Activated CD4-positive, alpha-beta T cell treated with anti-CD3 and anti-CD28 coated beads, Interleukin-2, Interleukin-4, amounts not matched to agents 100 ng/mL and 50 ng/mL, durations not matched to agents 16 hours and 8 hours (primary cell): ENCODE measurements at places on chromosomes 2 and 18.
A peak's percentile ranks its signal among the peaks of the same experiment; 100 is the strongest.

DNA sequence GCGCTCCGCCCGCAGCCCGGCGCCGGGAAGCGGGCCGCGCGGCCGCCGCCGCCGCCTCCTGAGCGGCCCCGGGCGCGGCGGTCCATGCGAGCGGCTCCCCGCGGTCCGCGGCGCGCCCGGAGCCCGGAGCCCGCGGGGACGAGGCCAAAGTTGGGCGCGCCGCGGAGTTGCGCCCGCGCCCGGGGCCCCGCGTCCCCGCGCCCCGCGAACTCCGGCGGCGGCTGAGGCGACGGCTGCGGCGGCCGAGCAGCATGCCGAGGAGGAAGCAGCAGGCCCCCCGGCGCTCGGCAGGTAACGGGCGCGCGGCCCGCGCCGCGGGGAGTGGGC lies 992 bp downstream of the TSHZ1 start:
- DNase-seq = no peak

GRCh38 chr2:137178951-137179377 lies 413.6 kb downstream of the THSD7B start:
- DNase-seq = no peak

DNA sequence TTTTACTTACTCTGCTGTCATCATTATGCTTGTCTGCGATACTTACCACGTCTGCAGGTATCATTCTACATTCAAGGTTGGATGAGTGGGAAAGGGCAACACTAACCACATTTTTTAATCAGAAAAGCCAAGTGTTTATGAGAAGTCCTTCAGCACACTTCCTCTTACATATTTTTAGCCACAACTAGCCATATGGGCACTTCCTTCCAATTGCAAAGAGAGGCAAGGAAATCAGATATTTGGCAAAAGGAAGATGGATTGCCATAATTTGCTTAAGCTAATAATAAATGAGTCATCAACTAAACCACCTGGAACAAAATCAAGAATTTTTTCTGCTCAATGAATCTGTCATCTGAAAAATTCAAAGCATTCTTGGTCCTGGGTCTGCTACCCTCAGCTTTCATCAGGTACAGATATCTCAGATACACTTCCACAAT lies 16.7 kb upstream of the MRO start:
- no peak for DNase-seq

DNA sequence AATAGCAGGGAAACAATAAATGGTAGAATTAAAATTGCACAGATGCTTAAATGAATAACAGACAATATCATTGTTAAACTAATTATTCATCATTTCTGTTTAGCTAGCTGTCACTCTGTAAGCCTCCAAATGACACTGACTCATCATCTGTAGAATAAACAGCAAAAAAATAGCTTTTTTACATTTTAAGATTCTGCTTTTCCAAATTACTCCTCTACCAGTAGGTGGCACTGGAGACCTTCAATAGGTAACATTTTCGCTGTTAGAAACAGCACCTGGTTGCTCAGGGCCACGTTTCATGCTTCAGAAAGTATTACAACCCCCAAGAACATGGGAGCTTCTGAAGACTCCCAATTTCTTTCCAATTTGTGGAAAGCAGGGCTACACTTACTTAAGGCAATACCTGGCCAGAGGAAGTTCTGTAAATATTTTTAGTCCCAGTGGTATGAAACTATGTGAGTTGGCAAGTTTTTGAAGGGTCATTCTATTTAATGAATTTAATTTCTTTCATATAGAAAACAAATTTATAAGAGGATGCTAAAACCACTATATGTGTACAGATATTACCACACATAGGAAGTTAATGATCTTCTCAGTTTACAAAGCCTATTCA lies 45.4 kb downstream of the TTN start:
- DNase-seq = peak; percentile 55

DNA sequence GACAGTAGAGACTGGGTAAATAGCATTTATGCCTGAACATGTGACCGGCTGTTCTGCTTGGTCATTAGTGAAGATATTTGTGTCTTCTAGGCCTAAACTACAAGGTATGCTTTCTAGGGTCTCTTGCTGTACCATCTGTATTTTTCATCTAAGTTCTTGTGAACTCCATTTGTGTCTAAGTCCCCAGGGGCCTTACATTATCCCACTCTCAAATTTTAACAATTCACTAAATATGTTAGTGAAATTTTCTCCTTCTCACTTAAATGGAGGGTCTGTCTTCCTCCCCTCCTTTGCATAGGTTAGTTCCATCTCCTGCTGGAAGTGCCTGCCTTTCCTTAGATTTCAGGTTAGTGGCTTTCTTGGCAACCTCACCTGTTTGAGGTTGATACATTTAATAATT lies 382.6 kb downstream of the RAD51AP2 start:
- no peak for DNase-seq

DNA sequence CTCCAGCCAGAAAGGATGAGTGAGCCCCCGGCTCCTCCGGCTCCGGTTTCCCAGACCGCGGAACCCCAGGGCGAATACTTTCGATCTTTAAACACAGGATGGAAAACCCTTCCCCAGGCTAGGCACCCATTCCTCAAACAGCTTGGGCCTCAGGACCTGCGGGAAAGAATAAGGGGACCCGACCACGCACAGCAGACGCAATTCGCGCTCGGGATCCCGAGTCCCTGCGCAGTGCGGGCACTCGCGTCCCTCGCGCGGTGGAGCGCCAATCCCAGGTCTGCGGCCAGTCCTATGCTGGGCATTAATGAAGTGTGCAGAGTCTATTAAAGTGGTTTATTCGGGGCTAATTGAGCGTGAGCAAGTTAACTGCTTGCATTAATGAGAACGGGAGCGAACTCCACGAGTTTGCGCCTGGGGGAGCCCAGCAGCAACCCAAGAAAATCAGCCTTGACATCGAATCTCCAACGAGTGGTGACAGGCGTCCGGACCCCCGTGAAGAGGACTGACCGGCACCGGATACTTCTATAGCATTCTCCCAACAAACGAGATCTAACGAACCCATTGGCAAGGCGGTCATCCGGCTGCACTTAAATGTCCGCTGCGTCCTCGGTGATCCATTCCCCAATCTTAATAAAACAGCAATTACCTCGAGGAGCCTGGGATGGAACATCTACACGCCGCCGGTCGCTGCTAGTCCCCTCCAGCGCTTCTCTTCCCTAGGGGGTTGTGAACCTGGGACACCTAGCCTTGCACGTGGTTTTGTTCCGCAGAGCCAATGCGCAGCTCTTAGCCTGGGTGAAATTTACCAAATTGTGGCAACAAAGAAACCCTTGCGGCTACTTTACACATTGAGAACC lies 1.6 kb downstream of the OSR1 start:
- no peak for DNase-seq

DNA sequence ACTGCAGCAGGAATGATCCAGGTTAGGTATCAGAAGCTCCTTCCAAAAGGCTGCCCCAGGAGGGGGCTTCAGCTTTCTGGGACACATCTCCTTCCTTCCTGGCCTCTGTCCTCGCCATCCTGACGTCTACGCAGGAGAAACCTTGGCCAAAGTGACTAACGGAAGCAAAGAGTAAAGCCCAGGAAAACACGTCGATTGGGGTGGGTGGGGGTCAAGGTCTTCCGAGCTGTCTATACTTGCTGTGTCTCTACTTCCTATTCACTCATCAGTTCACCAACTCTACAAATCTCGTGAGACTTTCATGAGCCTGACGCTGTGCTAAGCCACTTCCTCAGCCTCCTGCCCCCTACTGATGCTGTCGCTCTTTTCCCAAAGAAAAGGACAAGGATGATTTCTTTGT lies 212.6 kb downstream of the TNS1 start:
- peak; percentile 4 for DNase-seq

DNA sequence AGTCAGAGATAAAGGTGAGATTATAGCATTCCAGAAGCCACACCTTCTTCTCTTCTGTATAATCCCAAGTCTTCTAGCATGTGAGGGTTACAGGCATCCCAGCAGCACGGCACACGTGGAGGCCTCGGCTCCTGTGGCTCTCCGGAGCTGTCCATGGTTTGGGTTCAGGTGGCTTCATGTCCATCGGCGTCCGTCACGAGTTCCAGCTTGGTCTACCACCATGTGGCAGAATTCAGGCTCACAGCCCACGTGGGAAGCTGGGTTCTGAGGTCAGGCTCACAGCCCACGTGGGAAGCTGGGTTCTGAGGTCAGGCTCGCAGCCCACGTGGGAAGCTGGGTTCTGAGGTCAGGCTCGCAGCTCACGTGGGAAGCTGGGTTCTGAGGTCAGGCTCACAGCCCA lies 378.3 kb upstream of the SALL3 start:
- DNase-seq = no peak

- DNase-seq = no peak
Measured at GRCh38 chr18:5503740-5504139, 40.1 kb downstream of the EPB41L3 start.

- DNase-seq = no peak
Measured at GRCh38 chr2:215332872-215333595, 21.2 kb downstream of the ATIC start.

DNA sequence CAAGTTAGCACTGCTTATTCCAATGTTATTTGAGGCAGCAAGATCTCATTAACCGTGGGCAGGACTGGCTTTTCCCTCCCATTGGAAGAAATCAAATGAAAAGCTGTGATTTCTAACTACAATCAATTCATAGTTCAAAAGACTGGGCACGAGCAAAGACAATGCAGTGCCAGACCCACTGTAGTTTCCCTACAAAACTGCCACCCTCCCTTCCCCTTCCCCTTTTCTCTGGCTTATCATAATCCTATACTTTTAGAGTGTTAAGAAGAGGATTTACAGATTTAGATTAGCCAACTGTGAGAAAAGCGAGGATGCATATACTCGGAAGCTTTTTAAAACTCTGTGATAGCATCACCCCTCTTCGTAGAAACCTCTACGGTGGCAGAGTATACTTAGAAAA lies 260.4 kb downstream of the STK39 start:
- no peak for DNase-seq

DNA sequence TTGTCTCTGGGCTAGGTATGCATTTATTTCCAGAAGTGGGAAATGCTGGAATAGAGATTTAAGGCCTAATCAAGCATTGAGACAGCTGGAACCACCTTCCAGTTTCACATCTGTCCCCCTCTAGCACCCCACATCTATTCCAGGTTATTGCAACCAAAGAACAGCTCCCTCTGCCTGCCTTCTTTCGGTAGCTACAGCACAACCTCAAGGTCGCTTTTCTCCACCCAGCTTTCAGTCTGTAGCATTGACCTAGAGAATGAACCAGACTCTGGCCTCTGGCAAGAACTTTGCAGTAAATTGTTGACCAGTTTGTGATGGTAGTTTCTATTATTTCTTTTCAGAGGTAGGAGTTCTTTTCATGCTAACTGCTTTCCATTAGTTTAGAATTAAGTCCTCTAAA lies 484.2 kb downstream of the DLGAP1 start:
- no peak for DNase-seq

- no peak for DNase-seq
Measured at GRCh38 chr2:87401726-87402345, 346.1 kb upstream of the PLGLB2 start.

DNA sequence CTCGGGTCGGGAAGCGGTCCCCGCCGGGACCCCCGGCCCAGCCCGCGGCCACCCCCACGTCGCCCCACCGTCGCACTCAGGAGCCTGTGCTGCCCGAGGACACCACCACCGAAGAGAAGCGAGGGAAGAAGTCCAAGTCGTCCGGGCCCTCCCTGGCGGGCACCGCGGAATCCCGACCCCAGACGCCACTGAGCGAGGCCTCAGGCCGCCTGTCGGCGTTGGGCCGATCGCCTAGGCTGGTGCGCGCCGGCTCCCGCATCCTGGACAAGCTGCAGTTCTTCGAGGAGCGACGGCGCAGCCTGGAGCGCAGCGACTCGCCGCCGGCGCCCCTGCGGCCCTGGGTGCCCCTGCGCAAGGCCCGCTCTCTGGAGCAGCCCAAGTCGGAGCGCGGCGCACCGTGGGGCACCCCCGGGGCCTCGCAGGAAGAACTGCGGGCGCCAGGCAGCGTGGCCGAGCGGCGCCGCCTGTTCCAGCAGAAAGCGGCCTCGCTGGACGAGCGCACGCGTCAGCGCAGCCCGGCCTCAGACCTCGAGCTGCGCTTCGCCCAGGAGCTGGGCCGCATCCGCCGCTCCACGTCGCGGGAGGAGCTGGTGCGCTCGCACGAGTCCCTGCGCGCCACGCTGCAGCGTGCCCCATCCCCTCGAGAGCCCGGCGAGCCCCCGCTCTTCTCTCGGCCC lies 13.6 kb downstream of the SPEG start:
- DNase-seq = no peak

DNA sequence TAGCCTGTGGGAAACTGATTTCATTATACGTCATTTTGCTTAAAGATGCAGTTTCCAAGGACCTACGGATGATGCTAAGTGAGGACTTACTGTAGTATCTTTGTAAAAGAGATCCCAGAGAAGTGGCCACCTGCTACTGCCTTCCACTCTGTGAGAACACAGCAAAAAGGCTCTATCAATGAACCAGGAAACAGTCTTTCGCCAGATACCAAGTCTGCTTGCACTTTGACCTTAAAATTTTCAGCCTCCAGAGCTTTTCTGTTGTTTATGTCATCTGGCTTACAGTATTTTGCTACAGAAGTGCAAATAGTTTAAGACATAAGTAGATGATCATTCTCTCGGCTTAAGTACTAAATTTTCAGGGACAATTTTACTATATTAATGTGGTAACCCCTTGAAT lies 847.9 kb upstream of the CHAC2 start:
- no peak for DNase-seq

DNA sequence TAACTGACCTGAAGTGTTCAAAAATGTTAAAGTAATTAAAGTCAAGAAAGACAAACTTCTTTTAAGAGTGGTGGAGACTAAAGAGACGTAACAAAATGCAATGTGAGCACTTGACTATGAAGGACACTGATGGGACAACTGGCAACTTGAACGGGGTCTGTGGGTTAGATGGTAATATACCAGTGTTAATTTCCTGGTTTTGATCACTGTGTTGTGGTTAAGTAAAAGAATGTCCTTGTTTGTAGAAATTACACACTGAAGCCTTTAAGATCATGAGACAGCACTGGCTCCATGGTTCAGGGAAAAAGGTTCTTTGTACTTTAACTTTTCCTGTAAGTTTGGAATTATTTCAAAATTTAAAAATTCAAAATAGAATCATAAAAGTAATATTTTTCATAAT lies 58.2 kb downstream of the REL start:
- no peak for DNase-seq
